Pons (tissue), 1 donor: ENCODE measurements at places on chromosomes 3 and 15.

DNA sequence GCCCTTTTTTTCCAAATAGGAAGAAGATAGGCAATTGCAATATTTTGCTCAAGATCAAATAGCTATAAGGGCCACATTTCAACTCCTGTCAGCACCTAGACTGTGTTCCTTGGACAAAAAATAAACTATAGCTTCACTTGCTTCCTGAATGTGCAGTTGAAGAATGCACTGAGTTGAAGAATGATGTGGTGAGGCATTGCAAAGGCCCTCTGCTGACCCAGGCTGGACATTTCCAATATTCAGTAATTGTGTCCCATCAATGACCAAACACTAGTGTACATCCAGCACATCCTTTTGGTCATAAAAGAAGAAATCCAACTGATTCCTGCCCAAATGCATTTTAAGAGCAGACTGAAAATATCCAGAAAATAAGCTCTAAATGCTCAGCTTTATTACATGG, 424.8 kb upstream of the TGFBR2 start:
- no peak for DNase-seq

GRCh38 chr3:31086148-31086547, 191.7 kb upstream of the GADL1 start:
- DNase-seq: no peak

DNA sequence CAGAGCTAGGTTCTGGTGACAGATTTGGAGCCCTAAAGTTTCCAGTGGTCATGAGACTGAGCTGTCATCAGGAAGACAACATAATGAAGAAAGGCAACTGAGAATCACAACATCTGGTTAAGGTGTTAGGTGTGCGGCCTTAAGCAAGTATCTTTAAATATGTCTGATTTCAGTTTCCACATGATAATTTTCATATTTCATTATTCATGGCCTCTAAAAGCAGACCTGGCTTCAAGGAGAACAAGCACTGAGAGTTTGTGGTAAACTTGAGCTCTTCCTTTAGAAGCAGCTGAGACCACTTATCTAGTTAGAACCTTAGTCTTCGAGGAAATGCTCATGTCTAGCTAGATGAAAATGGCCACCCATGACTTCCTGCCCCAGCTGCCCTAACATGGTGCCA, 25.7 kb upstream of the MYLK start:
- DNase-seq: no peak

DNA sequence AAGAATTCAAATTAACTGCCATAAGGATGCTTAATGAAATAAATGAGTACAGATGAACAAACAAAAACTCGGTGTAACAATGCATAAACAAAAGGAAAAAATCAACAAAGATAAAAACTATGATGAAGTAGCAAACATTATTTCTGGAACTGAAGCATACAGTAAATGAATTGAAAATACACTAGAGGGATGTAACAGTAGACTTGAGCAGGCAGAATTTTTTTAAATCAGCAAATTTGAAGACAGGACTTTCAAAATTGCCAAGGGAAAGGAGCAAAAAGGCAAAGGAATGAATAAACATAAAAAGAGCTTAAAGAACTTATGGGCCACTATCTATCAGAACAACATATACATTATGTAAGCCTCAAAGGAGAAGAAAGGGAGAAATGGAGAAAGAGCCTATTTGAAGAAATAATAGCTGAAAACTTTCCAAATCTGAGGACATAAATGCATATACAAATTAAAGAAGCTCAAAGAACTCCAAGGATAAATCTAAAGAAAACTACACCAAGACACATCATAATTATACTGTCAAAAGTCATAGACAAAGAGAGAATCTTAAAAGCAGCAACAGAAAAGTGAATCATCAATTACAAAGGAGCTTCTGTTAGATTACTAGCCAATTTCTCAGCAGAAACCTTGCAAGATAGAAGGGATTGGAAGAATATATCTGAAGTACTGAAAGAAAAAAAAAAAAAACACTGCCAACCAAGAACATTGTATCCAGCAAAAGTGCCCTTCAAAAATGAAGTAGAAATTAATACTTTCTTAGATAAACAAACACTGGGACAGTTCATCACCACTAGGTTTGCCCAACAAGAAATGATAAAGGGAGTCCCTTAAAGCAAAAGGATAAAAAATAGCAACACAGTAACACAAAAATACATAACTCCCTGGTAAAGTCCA, 15.5 kb downstream of the TOP2B start:
- no peak for DNase-seq

DNA sequence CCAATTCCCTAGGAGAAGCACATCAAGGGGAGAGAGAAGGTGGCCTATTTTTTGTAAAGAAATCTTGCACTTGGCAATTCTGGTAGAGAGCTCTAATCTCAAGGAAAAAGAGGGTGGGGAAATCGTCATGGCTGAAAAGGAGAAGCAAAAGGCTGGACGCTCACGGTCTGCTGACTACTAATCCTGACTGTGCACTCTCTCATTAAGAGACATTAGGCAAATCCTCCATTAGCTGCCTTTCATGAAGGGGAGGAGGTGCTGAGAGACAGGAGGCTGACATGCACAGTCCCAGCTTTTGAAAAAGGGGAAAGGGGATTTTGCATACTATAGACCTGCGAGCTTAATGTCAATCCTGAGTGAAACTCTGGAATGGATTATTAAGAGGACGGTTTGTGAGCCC, 170.0 kb downstream of the NR2F2 start:
- no peak for DNase-seq

DNA sequence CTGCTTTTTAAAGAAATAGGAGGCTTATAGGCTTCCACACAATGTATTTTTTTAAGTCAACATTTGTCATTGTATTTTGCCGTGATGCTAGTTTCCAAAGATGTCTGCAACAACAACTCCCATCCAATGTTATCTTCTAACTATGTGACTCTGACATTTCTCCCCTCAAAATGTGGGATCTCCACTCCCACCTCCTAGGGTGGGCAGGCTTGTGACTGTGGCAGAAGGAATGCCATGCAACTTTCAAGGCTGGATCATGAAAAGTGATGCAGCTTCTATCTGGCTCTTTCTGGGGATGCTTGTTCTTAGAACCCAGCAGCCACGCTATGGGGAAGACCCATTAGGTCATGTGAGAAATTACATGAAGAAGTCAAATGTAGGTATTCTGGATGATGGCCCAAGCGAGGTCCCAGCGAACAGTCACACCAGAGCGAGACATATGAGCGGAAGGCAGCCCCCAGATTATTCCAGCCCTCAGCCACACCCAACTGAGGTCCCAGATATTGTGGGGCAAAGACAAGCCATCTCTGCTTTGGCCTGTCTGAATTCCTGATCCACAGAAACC, 124.3 kb downstream of the BDH1 start:
- DNase-seq: no peak

GRCh38 chr3:46932455-46933225, 43.9 kb downstream of the CCDC12 start:
- no peak for DNase-seq

DNA sequence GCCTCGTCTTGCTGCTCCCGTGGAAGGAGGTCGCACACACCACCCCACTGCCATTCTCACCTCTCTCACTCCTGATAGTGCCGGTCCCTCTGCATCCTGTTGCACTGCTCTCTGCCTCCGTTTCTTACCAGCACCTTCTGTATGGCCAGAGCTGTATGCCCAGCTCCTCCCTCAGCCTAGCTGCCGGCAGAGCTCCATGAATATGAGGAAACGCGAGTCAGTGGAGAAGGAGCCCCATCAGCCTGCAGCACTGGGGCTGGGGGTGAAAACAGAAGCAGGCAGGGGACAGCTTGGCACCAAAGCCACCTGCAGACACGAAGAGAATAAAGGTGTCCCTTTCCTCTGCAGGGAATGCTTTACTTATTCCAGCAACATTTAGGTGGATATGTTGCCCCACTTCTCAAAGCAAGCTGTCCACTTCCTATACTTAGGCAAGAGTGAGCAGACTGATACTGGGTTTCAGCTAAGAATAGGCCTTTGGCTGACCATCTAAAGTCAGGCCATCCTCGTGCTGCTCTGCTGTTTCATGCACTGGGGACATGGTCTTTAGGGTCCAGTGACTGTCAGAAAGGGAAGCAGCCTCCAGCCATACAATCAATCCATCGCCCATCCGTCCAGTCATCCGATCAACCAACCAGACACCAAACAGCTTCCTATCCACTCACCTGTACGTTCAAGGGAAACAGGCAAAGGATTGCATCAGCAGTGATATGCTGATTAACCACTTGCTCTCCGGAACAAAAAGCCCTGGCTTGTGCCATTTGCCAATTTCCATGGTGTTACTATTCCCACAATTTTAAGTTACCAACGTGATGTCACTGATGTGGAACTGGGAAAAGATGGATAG, 222.7 kb downstream of the XXYLT1 start:
- DNase-seq: peak; percentile 48

DNA sequence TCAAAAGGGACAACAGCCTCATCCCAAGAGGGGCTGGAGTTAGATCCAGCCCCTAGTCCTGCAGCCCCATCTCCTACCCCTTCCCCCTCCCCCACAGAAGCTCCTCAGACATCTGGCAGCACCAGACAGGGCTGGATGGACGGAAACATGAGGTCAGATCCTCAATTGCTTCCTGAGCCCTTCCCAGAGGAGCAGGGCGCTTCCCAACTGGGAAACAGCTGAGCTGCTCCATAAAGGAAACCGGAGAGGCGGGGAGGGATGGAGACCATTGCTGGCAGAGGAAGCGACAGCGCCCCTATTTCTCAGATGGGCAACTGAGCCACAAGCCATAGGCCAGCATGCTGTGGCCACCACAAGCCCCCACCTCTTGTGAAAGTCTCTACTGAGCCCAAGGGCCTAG, 18.3 kb upstream of the CYP11A1 start:
- no peak for DNase-seq

DNA sequence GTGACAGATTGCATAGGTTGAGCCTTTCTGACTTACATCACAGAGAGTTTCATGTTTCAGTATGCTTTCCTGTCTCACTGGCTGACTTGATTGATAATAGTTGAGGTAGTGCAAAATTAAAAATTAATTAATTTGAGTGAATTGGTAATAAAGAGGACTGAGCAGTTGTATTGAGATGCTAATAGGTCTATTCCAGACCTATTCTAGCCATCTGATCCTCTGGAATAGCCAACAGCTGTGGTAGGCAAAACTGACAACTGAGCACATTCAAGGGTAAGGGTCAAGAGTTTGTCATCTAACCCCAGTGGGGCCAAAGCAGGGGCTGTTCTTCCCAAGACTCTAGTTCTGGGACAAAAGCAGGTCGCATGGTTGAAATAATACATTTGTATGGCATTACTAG, 132.4 kb downstream of the EPHA3 start:
- DNase-seq: no peak

- DNase-seq: peak; percentile 89
These were observed 30.3 kb downstream of the ARL14 start for GRCh38 chr3:160707187-160707794.

- DNase-seq: no peak
These were observed 5.0 kb upstream of the PAQR9 start for GRCh38 chr3:142968319-142969025.

DNA sequence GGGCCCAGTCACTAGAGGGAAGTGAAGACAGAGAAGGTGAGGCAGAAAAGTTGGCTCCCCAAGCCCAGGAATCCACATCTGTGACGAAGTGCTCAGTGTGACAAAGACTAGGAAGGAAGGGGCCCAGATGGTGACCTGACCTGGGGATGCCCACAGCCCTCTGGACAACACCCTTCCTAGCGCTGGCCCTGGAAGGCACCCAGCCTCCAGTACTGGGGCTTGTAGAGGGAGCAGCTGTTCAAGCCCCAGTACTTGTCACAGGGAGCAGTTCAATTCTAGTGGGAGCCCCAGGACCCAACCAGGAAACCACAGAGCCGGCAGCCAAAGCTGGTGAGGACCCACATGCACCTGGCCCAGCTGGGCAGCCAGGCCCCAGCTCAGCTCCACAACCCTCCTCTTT, 190.8 kb downstream of the XXYLT1 start:
- no peak for DNase-seq

DNA sequence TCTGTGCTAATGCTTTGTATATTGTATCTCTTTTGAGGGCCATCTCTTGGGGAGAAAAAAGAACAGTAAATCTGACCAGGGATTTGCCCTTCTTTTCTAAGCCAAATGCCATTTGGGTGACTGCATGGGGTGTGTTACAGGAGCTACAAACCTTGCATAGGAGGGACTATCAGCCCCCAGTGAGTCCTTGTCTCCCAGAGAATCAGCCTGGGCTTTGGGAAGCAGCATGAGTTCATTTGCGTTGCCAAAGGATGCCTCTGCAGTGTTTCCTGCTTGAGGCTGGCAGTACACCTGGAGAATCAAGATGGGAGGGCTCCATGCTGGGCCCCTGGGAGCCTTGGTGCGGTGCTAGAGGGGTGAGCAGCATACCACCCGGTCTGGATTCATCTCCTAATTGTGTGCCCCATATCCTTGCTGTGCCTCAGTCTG, 49.6 kb upstream of the POLG start:
- DNase-seq: no peak

GRCh38 chr15:51846463-51847230, 17.2 kb downstream of the TMOD3 start:
- no peak for DNase-seq

- no peak for DNase-seq
These were observed 40.9 kb downstream of the CHST2 start for GRCh38 chr3:143160437-143160836.

- DNase-seq: no peak
These were observed 223.1 kb downstream of the RBMS3 start for GRCh38 chr3:29503958-29504357.

GRCh38 chr15:64824929-64825430, 467 bp downstream of the PIF1 start:
- DNase-seq: no peak

DNA sequence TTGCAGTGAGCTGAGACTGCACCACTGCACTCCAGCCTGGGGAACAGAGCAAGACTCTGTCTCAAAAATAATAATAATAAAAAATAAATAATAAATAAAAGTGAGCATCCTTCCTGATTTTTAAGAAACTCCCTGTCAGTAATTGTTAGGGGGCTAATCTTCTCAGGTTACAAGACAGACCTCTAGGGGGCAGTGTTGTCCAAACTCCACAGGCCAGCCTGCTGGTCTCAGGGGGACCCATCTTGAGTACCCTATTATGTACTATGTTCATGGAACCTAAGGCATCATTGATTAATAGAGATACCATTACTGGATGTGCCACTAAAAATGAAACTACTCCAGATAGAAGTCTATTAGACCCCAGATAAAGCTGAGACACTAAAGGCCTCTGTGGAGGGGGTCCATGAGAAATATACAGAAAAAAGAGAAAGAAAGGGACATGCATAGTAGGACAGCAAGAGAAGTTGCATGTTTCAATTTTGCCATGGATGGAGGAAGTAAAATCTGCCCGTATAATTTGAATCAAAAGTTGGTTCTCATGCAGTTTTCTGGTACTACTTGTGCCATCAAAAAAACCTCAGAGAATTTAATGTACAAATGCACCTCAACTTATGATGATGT, 85.5 kb upstream of the CDV3 start:
- no peak for DNase-seq

DNA sequence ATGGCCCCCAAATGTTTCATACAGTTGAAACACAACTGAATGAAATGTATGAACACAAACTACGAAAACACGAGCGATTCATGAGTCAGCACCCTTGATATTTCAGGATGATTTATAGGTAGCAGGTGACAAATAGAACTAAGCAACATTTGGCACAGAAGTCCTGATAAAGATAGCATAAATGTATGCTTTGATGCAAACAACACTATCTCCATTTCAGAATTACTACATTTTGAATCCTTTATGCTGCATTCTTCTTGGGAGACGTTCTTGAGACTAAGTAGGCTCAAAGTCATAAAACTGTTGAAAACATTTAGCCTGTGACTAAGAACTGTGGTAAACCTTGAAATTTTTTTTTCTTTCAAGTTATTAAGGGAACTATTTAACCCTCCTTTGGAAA, 200.3 kb upstream of the ICE2 start:
- no peak for DNase-seq

GRCh38 chr3:193794002-193794881, 201.2 kb downstream of the OPA1 start:
- no peak for DNase-seq

GRCh38 chr3:11464356-11464755, 179.4 kb downstream of the VGLL4 start:
- peak; percentile 30 for DNase-seq
